Activated T-cell treated with anti-CD3 and anti-CD28 coated beads, Interleukin-2, amount 50 U/mL, for 72 hours (primary cell): ENCODE measurements at places on chromosomes 13 and 19. TPM values are rescaled to one million over a fixed set of nuclear protein-coding genes. Genes with fewer than 3 reads are reported as not detected.

DNA sequence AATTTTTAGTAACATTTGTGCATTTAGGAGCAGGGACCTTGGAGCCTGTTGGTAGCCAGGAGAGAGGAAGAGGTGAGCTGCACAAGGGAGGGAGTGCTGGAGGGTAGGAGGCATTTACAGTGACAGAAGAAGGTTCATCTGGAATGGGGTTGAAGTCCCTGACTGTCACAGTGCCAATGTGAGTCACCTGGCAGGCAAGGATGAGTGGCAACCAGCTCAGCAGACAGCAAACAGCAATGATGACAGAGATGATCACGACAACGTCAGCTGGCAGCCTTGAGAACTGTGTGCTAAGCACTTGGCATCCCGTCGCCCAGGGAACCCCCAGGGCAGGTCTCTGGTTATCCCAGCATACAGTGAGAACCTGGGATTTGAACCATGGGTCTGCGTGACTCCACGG is 2.6 kb downstream of the OR10H5 start:
- H3K27ac ChIP-seq: no peak overlapping the region
- no peaks in the 10 kb centered on the region for H3K4me1 ChIP-seq
- H3K36me3 ChIP-seq: no peaks in the 10 kb centered on the region
- DNase-seq: no peak
- H3K27me3 ChIP-seq: peaks cover 26% of the 10 kb centered on the region

GRCh38 chr13:25095851-25096453 is at the start of gene PABPC3:
TSS of gene PABPC3 (plus strand) at chr13:25096136. CDS start at chr13:25096199, 63 bp downstream.
- H3K36me3 ChIP-seq: peaks cover 1% of the 10 kb centered on the region
- no peaks in the 10 kb centered on the region for H3K4me1 ChIP-seq
- peak within 1 kb of the TSS; percentile 37 for H3K4me3 ChIP-seq
- H3K27me3 ChIP-seq: peaks cover 41% of the 10 kb centered on the region

DNA sequence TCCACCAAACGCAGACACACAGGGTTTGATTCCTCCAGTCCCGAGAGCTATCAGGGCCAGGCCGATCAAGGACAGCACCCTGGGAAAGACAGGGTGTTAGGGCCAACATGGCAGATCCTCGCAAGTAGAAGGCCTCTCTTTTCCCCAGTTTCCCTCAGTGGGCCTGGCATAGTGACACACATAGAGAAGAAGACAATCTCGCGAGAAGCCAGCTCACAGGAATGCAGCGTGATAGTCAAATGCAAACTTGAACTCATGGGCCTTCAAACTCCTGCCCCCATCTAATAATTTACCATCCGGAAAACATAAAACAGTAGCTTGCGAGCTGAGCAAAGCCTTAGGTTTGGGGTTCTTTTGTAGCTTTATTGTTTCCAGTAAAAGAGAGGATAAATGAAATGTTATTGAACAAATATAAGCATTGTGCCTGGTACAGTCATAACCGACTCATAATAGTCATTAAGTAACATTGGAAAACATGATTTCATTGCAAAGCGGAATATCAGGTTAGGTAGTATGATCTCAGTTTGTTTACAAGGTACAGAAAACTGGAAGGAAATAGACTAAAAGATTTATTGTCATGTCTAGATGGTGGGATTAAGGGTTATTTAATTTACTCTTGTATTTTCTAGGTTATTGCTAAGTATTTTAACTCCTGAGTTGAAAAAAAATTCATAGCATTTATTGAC is 30.5 kb downstream of the SLC15A1 start:
- no peaks in the 10 kb centered on the region for H3K4me1 ChIP-seq
- no peak overlapping the region for H3K4me3 ChIP-seq
- no peaks in the 10 kb centered on the region for H3K27me3 ChIP-seq
- DNase-seq: no peak
- no peaks in the 10 kb centered on the region for H3K36me3 ChIP-seq
- no peak overlapping the region for H3K27ac ChIP-seq

DNA sequence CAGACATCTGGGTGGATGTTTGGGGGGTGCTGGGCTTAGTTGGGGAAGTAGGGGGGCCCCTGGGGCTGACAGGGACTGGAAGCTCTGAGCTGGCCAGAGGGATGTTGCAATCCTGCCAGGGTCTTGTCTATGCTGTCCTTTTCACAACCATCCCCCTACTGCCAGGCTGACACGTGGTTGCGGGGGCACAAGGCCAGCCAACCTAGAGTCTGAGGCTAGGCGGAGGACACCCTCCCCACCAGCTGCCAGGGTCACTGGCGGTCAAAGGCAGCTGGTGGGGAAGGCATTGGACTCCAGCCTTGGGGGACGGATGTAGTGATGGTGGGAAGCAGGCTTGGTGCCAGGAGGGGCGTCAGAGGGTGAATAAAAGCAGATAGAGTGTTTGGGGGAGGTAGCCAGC is 1.6 kb upstream of the APOC1 start:
- no peak overlapping the region for H3K27ac ChIP-seq
- peaks cover 19% of the 10 kb centered on the region for H3K4me1 ChIP-seq
- H3K4me3 ChIP-seq: no peak overlapping the region

GRCh38 chr19:7456964-7457541 is 31.8 kb downstream of the PEX11G start:
- H3K4me3 ChIP-seq: no peak overlapping the region
- H3K27ac ChIP-seq: peak overlapping the region; percentile 31
- no peaks in the 10 kb centered on the region for H3K27me3 ChIP-seq
- H3K36me3 ChIP-seq: peaks cover 27% of the 10 kb centered on the region
- no peak for DNase-seq
- H3K4me1 ChIP-seq: no peaks in the 10 kb centered on the region

GRCh38 chr19:49468746-49469447 is 5.1 kb upstream of the FLT3LG start:
- H3K4me3 ChIP-seq: peak overlapping the region; percentile 63
- H3K4me1 ChIP-seq: peaks cover 47% of the 10 kb centered on the region
- no peaks in the 10 kb centered on the region for H3K27me3 ChIP-seq
- no peaks in the 10 kb centered on the region for H3K36me3 ChIP-seq
- H3K27ac ChIP-seq: peak overlapping the region; percentile 85

GRCh38 chr13:23392313-23392712 is 41.2 kb downstream of the SACS start:
- no peak overlapping the region for H3K4me3 ChIP-seq
- DNase-seq: no peak
- peaks cover 16% of the 10 kb centered on the region for H3K27me3 ChIP-seq
- H3K4me1 ChIP-seq: no peaks in the 10 kb centered on the region

Gene PPM1N
- total RNA-seq: 6.7 TPM

- H3K4me1 ChIP-seq: no peaks in the 10 kb centered on the region
- peaks cover 4% of the 10 kb centered on the region for H3K27me3 ChIP-seq
- H3K36me3 ChIP-seq: no peaks in the 10 kb centered on the region
- no peak overlapping the region for H3K27ac ChIP-seq
- DNase-seq: no peak
These were observed 466.7 kb downstream of the MYO16 start for GRCh38 chr13:109096101-109096500.

Gene GAS6
- total RNA-seq: 0.46 TPM

DNA sequence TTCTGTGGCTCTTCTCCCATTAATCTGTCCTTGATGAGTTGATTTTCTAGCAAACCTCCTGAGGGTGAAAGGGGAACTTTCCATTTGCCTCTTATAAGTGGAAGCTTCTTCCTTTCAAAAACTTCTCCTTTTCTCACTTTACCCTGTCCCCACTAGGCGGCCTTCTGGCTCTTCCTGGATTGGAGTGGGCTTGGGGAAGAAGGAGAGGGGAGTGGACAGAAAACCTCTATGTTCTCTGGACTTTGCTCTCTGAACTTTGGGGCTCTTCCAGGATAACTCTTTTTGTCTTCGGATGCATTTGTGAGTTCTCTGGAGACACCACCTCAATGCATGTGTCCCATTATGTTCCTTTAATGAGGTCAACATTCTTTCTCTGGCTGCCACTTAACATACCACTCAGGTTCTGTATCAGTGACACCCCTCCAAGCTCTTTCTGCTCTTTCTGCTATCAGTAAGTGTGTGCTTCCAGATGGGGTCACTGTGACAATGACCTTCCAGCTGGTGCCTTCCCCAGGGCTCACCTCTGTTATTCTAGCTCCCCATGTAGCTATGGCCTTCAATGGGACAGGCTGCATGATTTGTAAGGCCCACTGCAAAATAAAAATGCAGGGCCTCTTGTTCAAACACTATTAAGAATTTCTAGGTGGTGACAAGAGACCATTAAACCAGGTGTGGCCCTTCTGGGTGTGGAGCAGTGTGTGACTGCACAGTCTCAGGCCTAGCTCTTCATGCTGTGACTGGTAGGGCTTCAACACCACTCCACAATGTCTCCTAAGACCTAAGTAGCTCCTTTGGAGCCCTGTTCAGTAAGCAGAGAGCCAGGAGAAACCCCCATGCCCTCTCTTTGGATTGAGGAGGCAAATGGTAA is 389.2 kb downstream of the EFNB2 start:
- no peak for DNase-seq
- H3K4me1 ChIP-seq: no peaks in the 10 kb centered on the region
- no peaks in the 10 kb centered on the region for H3K36me3 ChIP-seq
- no peaks in the 10 kb centered on the region for H3K27me3 ChIP-seq
- H3K27ac ChIP-seq: no peak overlapping the region

GRCh38 chr19:964761-965694 is 19.1 kb upstream of the WDR18 start:
- no peak for DNase-seq
- no peak overlapping the region for H3K27ac ChIP-seq
- H3K4me3 ChIP-seq: no peak overlapping the region
- no peaks in the 10 kb centered on the region for H3K27me3 ChIP-seq
- H3K4me1 ChIP-seq: no peaks in the 10 kb centered on the region

GRCh38 chr19:47445937-47446402 is 25.7 kb downstream of the SLC8A2 start:
- H3K4me1 ChIP-seq: peaks cover 47% of the 10 kb centered on the region
- no peak overlapping the region for H3K27ac ChIP-seq
- peak; percentile 46 for DNase-seq
- peaks cover 85% of the 10 kb centered on the region for H3K27me3 ChIP-seq
- H3K36me3 ChIP-seq: peaks cover 2% of the 10 kb centered on the region
- peak overlapping the region; percentile 76 for H3K4me3 ChIP-seq

- peak overlapping the region; percentile 74 for H3K4me3 ChIP-seq
- H3K27me3 ChIP-seq: peaks cover 58% of the 10 kb centered on the region
- H3K27ac ChIP-seq: no peak overlapping the region
- peaks cover 9% of the 10 kb centered on the region for H3K4me1 ChIP-seq
- peak; percentile 9 for DNase-seq
These were observed 96.8 kb downstream of the ATP8A2 start for GRCh38 chr13:25468325-25469168.
